Pulmonary artery endothelial cell (primary cell): ENCODE measurements at places on chromosomes 6 and 20. TPM values are rescaled to one million over a fixed set of nuclear protein-coding genes. Genes with fewer than 3 reads are reported as not detected.

DNA sequence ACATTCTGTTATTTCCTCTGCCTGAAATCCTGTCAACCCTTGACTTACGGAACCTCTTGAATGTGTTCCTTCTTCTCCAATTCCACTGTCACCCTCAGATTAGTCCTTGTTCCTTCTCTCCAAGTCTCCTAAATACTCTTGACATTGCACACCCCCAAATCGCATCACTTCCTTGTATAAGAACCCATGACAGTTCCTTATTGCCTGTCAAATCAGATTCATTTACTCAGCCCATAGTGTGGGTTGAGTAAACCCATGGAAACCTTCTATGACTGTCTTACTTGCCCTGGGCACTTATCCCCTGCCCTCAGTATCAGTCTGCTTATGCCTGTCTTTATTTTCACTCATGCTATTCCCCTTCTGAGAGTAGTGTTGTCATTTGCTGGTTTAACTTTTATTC, 40.5 kb downstream of the ARMC2 start:
- DNase-seq = no peak

DNA sequence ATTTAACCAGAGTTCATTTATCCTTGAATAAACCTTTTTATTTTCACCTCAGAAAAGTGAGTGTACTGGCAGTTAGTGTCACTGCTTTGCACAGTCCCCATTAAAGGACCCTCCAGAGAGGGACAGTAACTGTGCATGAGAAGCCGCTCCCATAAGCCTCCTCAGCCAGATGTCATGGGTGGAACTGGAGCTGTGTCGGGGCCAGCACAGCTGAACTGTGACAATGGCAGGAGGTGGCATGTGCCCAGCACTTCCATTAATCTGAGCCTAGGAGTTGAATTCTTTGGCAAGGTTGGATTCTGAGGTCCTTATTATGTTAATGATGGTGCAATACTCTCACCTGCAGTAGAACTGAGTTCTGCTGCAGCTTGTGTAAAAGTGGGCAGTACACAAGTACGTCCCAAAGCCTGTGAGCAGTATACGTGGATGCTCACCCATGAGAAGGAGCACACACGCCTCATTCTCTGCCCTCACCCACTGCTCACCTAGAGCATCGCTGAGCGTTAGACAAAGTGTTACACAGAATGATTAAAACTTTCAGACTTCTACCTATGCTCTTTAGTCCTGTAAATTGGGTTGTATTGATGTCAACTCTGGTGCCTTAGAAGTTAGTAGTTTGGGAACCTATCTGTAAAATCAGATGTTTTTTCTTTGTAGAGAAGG, 11.9 kb upstream of the CSE1L start:
- no peak for DNase-seq

- DNase-seq = no peak
Observed at GRCh38 chr6:109311471-109311870, 70.8 kb downstream of the CD164 start.

Gene GABRR1
- not detected in 2 replicates for total RNA-seq

Gene MAVS
- total RNA-seq = 17.1 and 17.5 TPM in 2 replicates

Gene PRR18
- not detected in 2 replicates for total RNA-seq

GRCh38 chr20:42483730-42484303, 705.9 kb downstream of the PTPRT start:
- no peak for DNase-seq

DNA sequence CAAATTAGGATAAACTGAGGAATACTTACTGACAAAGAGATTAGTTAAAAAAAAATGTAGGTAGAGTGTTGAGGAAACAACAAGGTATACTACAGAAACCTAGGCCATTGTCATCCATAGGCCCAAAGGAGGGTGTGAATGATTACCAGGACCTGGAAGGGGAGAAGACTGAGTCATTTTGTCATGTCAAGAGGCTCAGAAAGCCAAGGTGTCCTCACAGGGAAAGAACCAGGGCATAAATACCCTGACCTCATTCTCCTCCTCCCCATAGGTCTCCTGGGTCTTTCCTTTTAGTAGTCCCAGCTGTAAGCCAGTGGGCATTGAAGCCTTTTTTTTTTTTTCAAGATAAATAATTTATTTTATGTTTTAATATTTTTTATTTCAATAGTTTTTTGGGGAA, 582.1 kb upstream of the JAG1 start:
- no peak for DNase-seq

Gene SLC17A4
- total RNA-seq = not detected in 2 replicates

GRCh38 chr6:129709196-129709768, 695 bp downstream of the ARHGAP18 start:
- DNase-seq = no peak

Gene BPIFB2
- total RNA-seq = not detected in 2 replicates

GRCh38 chr20:33261465-33261864, 21.5 kb upstream of the BPIFB1 start:
- DNase-seq = no peak
